ENCODE measurements at places on chromosomes 1 and 21. TPM values are rescaled to one million over a fixed set of nuclear protein-coding genes. Genes with fewer than 3 reads are reported as not detected.

GRCh38 chr1:38173157-38173831, 126.7 kb upstream of the POU3F1 start:
- H3K27ac ChIP-seq: no peak overlapping the region
- no peaks in the 10 kb centered on the region for H3K4me1 ChIP-seq
- H3K4me3 ChIP-seq: no peak overlapping the region
- H3K36me3 ChIP-seq: no peaks in the 10 kb centered on the region
- no peak for DNase-seq
- no peaks in the 10 kb centered on the region for H3K27me3 ChIP-seq

DNA sequence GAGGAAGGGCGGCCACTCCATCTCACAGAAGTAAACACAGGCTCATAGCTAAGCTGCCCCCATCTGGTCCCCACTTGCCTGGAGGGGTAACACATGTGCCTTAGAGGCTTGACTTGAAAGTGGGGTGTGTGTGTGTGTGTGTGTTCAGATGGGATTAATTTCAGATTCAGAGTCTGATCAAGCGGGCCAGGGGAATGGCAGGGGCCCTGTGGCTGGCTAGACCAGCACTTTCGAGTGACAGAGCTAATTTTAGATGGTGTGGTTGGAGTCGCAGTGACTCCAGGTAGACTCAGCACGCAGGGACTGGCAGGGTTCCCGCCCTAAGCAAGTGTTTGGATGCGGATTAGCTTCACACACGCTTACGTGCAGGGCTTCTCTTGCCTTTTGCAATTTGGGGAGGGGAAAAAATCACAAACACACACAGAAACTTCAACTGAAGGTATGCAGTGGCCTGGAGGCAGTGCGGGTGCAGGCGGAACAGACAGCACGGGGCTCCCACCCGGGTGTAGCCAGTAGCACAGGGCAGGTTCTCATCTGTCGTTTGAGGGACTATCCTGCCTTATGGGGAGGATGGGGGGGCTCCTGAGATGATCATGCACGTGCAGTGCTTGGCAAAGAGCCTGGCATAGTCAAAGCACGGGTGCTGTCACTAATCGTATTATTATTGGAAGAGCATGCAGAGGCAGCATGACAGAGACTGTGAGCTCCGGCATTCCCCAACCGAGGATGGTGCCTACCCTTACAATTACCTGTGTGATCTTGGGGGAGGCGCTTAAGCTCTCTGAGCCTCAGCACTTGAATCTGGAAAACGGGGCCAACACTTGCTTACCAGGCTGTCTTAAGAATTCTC, 1.3 kb downstream of the EDN2 start:
- peak overlapping the region; percentile 24 for H3K27ac ChIP-seq
- no peak overlapping the region for H3K4me3 ChIP-seq
- H3K27me3 ChIP-seq: no peaks in the 10 kb centered on the region
- no peak for DNase-seq
- H3K4me1 ChIP-seq: peaks cover 33% of the 10 kb centered on the region
- H3K36me3 ChIP-seq: no peaks in the 10 kb centered on the region

- peaks cover 5% of the 10 kb centered on the region for H3K27me3 ChIP-seq
- H3K36me3 ChIP-seq: no peaks in the 10 kb centered on the region
- H3K4me1 ChIP-seq: no peaks in the 10 kb centered on the region
- H3K27ac ChIP-seq: no peak overlapping the region
- H3K4me3 ChIP-seq: no peak overlapping the region
These were observed 180.8 kb downstream of the BRINP2 start for GRCh38 chr1:177351361-177352108.

The PCSK9 gene
- 21.4 TPM for total RNA-seq

The TADA1 gene
- total RNA-seq: 8.3 TPM

DNA sequence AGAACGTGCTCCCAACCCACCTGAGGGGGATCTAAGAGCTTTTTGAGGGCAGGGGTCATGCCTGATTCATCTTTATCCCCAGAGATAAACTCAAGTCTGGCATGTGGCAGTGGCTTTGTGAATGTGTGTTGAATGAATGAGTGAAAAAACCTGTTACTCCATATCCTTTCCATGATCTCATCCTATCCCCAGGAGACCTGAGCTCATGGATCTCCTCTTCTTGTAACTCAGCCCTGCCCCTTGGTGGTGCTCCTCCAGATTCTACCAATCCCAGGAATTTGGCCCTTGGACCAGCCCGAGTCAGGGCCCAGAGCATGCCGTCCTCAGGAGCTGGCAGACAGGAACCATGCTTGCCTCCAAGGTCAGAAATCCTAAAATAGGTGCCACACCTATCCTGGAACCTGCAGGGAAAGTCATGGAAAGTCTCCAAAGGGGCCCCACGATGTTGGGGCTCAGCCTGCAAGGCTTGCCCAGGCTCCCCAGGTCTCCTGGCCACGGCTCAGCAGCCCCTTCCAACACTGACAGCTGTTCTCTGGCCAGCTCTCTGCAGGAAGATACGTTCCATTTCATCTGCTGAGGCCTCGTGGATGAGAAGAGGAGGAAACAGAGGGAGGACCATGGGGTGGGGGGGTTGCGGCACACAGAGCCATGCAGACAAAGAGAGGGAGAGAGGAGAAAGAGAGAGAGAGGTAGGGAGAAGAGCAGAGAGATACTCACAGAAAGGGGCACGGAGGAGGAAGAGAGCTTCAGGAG, 214.6 kb downstream of the TRABD2B start:
- H3K4me1 ChIP-seq: peaks cover 54% of the 10 kb centered on the region
- H3K27ac ChIP-seq: no peak overlapping the region
- H3K36me3 ChIP-seq: no peaks in the 10 kb centered on the region

DNA sequence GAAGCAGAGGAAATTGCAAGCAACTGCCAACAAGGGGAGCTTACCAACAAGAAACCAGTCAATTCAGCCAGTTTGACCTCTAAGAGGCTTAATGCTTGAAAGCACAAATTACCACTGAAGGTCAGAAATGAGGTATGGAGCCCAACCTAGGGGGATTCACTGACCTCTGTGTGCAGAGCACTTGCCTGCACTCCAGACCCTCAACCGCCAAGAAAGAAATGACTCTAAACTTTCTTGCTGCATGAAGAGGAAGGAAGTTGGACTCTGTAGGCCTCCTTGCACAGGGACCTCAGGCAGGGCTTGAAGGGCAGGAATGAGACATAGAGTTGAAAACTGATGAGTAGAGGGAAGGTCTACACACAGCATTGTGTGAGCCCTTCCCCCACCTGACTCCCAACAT, 10.0 kb downstream of the ARMH1 start:
- no peak overlapping the region for H3K27ac ChIP-seq
- DNase-seq: no peak
- H3K36me3 ChIP-seq: no peaks in the 10 kb centered on the region

- H3K27me3 ChIP-seq: no peaks in the 10 kb centered on the region
- peaks cover 11% of the 10 kb centered on the region for H3K36me3 ChIP-seq
- no peak overlapping the region for H3K27ac ChIP-seq
- H3K4me1 ChIP-seq: peaks cover 3% of the 10 kb centered on the region
- no peak for DNase-seq
These were observed 24.2 kb downstream of the PCSK9 start for GRCh38 chr1:55063577-55063942.

The CYP4A22 gene
- total RNA-seq: 0.38 TPM

The GRHL3 gene
- 77.6 TPM for total RNA-seq

DNA sequence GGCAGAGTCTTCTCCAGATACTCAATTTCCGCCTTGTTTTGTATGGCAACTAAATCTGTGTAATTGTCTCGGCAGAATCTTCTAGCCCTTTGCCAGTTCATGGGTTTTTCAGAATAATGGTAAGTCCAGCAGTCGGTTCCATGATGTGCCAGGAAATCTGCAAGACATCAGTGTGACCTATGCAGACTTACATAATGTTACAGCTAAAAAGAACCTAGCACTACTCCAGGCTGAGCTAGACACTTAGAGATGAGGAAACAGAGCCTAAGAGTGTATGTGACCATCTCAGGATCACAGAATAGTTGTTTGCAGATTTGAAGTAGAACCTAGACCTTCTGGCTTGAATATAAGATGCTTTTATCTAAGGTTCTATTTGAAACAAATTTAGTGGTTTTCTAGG, 2.8 kb downstream of the SELL start:
- no peaks in the 10 kb centered on the region for H3K27me3 ChIP-seq
- no peaks in the 10 kb centered on the region for H3K36me3 ChIP-seq
- DNase-seq: no peak
- no peak overlapping the region for H3K27ac ChIP-seq
- no peaks in the 10 kb centered on the region for H3K4me1 ChIP-seq
- no peak overlapping the region for H3K4me3 ChIP-seq

The CFHR1 gene
- total RNA-seq: not detected

DNA sequence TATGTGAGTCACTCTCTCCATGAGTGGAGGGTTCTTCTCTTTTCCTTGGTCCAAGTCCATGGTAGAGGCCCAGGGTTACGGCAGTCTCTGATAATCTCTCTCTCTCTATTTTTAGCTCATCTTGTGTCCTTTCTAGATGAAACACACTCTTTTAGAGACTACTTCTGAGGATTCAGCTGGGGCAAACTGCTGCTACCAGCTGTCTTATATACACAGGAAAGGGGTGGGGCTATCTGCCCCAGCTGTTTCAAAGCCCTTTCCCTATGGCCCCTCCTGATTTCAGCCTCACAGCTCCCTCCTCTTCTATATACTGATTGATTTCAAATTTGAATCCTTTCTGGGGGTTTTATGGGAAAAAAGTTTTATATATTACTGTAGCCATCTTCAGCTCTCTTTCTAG, 324.8 kb downstream of the RWDD3 start:
- no peaks in the 10 kb centered on the region for H3K27me3 ChIP-seq
- no peaks in the 10 kb centered on the region for H3K4me1 ChIP-seq
- H3K36me3 ChIP-seq: no peaks in the 10 kb centered on the region
- no peak overlapping the region for H3K4me3 ChIP-seq

The HSD3B1 gene
- not detected for total RNA-seq

The SV2A gene
- total RNA-seq: 0.11 TPM
